ENCODE measurements at places on chromosomes 3 and 15.

DNA sequence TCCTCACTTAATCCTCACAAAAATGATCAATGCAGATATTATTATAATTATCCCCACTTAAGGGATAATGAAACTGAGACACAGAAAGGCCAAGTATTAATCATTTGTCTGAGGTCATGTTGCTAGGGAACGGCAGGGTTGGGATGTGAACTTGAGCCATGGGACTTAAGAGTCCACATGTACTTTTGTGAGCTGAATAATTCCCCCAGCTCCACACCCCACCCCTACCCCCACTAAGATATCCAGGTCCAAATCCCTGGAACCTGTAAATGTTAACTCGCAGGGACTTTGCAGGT, 290.5 kb upstream of the GADL1 start:
- DNase-seq = peak; percentile 32

GRCh38 chr15:82184776-82185175, 77.8 kb downstream of the EFL1 start:
- no peak for DNase-seq

DNA sequence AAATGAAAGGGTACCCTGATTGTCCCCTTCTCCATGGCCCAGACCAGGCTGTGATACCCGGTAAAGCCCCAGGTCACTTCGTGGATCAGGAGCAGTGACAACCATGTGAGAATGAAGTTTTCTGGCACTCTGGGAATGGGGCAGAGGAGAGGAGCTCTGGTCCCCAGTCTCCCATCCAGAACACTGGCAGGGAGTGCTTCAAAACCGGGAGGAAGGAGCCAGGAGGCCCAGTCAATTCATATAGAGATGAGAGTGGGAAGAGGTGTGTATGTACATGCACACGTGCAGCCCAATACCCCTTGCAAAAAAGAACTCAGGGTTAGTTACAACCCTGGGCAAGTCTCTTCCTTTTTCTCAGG, 101.4 kb upstream of the TLE3 start:
- DNase-seq = no peak

DNA sequence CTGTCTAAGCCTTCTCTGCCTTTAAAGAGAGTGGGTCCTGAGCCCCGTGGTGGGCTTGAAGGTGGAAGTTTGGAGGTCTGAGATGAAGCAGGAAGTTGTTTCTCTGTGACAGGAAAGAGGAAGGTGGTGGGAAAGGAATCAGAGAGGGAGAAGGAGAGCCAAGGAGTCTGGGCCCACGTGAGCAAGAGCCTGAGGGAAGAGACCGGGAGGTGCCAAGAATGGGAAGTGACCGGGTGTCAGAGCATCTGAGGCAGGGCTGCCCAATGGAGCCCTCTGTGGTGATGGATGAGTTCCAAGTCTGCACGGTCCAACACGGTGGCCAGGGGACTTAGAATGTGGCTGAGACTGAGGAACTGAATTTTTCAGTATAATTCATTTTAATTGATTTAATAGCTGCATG, 24.6 kb downstream of the ALDH1L1 start:
- DNase-seq = no peak

DNA sequence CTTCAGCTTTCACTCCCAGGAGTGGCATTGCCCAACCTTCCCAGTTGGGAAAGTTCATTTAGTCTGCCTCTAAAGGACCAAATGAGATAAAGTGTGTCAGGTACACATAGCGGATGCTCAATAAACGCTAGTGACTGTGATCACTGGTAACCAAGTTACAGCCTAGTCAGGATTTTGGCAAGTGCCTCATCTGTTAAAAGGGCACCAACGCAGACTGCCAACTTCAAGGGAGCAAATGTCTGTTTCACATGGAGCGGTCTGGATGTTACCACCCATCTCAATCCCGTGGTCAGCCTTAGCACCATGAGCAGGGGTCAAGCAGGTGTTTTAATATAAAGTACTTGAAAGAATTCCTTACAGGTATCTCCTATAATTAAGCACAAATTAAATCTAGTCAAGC, 22.7 kb downstream of the SLCO3A1 start:
- no peak for DNase-seq

GRCh38 chr3:71010726-71011455, 572.6 kb downstream of the FOXP1 start:
- no peak for DNase-seq

- DNase-seq = no peak
These were observed 565.9 kb upstream of the CCDC54 start for GRCh38 chr3:106811376-106811775.

- DNase-seq = no peak
These were observed 88.3 kb upstream of the CLSTN2 start for GRCh38 chr3:139846729-139847128.

GRCh38 chr3:162525066-162525742, 1028.6 kb downstream of the OTOL1 start:
- no peak for DNase-seq

- no peak for DNase-seq
These were observed 1068.0 kb upstream of the CADM2 start for GRCh38 chr3:83890763-83891135.
